ENCODE measurements at places on chromosomes 3 and 15. TPM values are rescaled to one million over a fixed set of nuclear protein-coding genes. Genes with fewer than 3 reads are reported as not detected.
A peak's percentile ranks its signal among the peaks of the same experiment; 100 is the strongest.

Gene POTEB2
- not detected for polyA plus RNA-seq

Gene MORC1
- polyA plus RNA-seq = not detected

- DNase-seq = no peak
Observed at GRCh38 chr15:25527118-25527517, 88.3 kb upstream of the UBE3A start.

GRCh38 chr3:196741249-196741889 lies 1.7 kb downstream of the PAK2 start:
- DNase-seq = no peak

DNA sequence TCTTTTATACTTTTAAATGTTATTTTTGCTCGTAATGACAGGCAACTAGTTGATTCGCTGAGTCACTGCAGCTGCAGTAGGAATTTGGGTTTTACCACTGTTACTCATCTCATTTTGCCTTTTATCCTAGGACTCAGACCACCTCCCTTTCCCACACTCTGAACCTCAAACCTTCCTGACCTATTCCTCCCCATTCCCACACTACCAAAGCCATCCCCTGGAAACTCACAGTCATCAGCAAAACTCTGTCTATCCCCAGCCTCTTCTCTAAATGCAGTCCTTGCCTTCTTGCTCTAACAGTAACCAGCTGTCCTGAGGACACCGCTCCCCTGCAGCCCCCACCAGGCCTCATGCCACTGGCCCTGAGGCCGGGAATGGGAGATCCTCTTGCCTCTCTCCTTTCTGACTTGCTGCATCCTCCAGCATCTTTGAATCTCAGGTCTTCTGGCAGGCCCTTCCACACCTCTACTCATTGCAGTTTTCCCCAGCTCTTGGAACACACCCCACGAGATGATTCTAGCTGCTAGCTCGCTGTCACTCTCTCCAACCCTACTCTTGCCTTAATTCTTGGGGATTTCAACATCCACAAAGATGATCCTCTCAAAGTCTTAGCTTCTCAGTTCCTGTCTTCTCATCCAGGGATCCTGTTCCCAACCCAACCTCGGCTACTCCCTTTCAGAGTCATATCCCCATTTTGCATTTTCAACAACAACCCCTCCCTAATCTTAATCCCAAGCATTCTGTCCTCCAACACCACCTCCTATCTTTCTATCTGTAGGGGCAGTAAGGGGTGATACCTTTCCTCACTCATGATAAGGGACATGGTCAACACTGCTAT lies 55.9 kb upstream of the C3orf80 start:
- no peak for DNase-seq

Gene AGTR1
- 84.0 TPM for polyA plus RNA-seq

Gene BAHD1
- 30.8 TPM for polyA plus RNA-seq

Gene CMTM8
- polyA plus RNA-seq = 3.3 TPM

DNA sequence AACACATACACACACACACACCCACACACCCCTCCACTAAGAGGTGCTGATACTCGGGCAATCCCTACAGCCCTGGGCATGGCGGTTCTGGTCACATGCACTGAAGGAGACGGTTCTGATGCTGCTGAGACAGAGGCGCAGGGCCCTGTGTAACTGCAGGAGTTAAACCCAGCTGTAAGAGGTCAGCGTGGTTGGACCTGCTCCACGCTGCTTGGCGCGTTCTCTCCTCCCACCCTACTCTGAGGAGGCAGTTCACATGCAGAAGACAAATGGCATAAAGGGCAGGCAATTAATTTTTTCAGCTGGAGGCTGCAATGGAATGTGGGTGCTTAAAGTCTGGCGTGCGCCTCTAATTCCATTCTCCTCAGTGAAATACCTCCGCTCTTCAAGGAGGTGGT lies 35.2 kb downstream of the GRK7 start:
- peak; percentile 50 for DNase-seq

Gene BLM
- polyA plus RNA-seq = 2.2 TPM

Gene HRG
- not detected for polyA plus RNA-seq

DNA sequence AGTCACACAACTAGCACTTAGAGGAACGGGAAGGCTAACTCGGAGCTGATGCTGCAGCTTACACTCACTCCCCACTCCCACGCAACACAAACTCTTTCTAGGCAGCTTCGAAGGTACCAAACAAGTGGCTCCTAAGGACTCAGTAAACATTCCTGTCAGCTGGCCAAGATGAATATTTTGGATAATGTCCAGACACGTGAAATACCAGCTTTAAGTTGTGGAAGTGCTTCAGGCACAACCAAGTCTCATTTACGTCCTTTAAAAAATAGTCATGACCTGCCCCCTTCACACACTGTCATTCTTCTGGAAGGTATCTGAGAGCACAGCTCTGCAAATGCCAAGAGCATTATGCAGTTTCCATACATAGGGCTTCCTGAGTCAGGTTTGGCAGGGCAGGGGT lies 1005.9 kb upstream of the CFAP20DC start:
- DNase-seq = no peak

- no peak for DNase-seq
Observed at GRCh38 chr3:78823434-78823833, 944.4 kb downstream of the ROBO1 start.

GRCh38 chr3:72625602-72626337 lies 222.5 kb downstream of the SHQ1 start:
- DNase-seq = peak; percentile 21

DNA sequence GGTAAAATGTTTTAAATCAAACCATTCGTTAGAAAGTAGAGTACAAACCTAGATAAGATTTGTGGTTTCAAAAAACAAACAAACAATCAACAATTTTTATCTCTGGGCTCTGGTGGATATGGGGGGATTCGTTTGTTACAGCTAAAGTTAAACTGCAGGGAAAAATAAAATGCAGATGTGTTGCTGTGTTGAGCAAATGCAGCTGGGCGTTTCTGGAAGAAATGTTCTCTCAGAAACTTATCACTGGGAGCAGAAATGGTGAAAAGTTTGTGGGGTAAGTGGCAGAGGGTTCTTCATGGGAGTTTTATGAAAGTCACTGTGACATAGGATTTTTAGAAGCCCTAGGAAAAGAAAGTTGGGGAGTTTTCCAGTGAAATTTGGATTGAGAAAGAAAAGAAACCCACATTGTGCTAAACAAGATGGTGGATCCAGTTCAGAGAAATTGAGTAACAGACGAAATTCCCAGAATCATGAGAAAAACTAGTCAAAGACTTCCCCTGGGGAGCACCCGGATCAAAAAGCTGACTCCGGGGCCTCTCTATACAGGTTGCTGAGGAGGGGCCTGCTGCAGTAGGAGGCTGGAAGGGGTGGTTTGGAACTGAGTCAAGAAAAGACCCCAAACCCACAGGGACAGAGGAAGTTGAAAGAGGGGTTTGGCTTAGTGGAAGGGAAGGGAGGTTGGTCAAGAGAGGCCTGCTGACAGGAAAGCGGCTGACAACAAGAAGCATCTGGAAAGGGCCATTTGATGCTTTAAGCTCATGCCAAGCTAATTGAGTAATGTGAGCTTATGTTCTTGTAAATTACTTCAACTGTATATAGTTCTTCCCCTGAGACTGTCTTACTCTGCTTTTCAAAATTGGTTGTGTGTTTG lies 108.7 kb downstream of the RARB start:
- DNase-seq = no peak

DNA sequence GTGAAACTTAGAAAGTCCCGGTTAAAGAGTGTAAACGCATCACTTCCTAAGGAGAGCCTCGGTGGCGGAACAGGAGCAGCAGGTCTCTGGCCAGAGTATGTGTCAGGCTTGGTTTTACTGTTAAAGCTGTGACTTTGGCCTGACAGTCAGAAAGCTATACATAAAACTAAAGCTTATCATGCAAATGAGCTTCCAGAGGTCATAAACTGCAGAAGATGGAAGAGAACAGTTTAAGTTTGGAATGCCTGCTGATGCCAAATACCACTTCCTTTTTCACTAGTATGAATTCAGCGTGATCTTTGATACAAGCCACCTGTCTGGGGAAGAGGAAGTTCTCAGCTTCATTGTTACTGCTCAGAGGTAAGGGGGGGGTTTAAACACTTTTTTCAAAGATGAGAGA lies 125.1 kb upstream of the CTDSPL start:
- DNase-seq = no peak

DNA sequence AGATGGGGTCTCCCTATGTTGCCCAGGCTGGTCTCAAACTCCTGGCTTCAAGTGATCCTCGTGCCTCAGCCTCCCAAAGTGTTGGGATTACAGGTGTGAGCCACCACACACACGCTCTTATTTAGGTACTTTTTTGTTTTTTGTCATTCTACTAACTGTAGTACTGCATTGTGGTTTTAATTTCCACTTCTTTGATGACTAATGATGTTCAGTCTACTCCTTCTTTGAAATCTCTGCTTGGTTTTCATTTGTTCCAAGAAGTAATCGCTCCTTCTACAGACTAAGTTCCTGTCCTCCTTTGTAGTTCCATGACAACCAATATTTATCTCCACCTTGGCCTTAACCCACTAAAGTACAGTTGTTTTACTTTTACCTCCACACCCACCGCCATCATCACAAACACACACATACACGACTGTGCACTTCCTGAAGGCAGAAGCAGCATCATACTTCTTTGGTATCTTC lies 529 bp upstream of the DLEC1 start:
- DNase-seq = no peak

- no peak for DNase-seq
Observed at GRCh38 chr3:36257158-36257852, 123.0 kb upstream of the STAC start.

DNA sequence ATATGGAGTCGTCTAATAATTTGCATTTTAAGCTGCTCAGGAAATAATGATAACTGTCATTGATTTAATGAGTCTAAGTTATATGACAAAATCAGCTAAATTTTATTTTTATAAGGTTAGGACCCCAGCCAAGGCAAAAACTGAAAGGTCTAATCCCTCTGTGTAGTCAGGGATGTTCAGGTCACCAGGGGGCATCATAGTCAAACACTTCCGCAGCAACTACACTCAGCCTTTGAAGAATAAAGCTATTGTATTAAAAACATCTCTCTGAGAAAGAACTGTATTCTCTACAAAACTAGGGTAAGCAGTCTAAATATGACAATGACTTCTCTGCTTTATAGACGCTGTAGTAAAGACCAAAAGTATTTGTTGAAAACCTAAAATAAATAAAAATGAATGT lies 15.0 kb downstream of the INTS14 start:
- no peak for DNase-seq

DNA sequence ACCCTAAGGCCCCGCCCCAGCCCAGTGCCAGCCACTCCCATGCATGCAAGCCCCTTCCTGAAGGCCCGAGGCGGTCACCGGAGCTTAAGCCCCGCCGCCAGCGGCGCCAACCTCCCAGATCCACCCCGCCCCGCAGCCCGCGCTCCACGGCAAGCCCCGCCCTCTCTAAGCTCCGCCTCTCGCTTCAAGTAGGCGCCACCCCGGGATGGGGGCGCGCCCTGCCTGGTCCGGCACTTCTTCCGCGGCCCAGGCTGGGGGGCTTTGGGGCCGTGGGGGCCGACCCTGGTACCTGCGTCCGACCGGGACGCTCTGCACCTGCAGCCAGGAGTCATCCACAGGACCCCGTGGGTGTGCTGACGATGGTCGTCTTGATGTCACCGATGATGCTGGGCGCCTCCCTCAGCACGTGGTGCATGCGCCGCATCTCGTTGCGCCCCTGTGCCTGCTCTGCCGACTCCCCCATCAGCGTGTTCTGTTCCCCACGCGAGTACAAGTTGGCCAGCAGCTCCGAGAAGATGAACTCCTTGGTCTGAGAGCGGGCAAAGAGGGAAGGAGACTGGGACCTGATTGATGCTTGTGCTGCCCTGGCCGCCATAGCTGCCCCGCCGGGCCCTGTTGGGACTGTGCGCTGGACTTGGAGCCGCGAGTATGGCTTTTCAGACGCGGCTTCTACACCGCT lies 26.1 kb upstream of the CSPG4 start:
- DNase-seq = peak; percentile 94

GRCh38 chr3:194134231-194134756 lies 1.7 kb upstream of the HES1 start:
- DNase-seq = peak; percentile 74

Gene LIPC
- polyA plus RNA-seq = 0.48 TPM

DNA sequence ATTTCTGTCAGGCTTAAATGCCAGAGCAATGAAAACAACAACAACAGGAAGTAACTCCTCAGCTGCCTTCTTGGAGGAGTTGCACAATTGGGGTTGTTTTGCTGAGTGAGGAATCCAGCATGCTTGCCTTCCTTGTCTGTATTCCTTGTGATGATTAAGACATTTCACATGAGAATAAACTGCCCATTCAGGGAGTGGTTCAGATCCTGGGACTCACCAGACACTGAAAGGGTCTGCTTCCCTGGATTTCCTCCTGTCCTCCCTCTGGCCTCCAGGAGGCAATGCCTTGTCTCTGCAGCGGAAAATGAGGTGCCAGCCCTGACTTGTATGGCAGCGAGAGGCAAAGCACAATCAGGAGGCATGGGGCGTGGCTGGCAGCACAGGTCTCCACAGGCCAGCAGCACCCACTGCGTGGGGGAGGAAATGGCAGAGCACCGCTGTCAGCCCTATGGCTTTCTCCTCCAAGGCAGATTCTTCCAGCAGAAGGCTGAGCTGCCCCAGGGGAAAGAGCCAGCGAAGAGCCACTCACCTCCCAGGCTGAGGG lies 41.5 kb downstream of the RBP2 start:
- peak; percentile 32 for DNase-seq

GRCh38 chr3:57163751-57164150 lies 1.4 kb downstream of the IL17RD start:
- no peak for DNase-seq

Gene ZBTB20
- 3.6 TPM for polyA plus RNA-seq

- no peak for DNase-seq
Observed at GRCh38 chr3:170553788-170554757, 31.8 kb downstream of the SLC7A14 start.

DNA sequence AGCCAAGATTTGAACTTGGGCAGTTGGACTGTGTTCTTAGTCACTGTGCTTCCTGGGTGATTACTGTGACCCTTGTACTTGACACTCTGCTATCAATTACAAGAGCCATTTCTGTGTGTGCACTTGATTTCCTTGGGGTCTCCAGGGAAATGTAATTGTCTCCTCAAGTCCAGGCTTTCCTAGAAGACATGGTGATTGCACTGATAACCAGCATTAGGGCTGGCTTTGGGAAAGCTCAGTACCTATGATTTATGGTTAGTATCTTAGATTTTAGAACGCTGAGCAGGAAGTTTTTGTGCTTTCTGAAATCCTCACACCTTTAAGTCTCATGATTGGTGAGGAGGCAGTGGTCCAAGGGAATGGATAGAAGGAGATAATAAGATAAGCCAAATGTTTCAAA lies 1.6 kb upstream of the CLDN11 start:
- DNase-seq = no peak

Gene SLC15A2
- 0.51 TPM for polyA plus RNA-seq

DNA sequence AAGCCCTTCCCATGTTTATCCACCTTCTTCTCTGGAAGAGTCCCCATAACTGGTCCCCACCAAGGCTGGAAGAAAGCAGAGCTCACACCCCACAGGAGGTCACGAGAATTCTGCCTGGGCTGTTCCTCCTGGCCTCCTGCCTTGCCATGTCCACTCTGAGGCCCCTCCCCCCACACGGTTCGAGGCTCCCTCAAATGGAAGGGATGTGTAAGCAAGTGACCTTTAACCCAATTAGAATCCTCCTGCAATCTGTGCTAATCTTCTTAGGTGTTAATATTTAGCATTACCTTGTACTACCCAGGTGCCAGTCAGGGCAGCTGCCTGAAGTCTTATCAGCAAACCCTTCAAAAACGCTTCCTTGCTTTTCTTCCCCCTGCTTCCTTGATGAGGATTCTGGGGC lies 32.4 kb upstream of the DYNC1LI1 start:
- DNase-seq = no peak

Gene KCNMB3
- polyA plus RNA-seq = 4.4 TPM

GRCh38 chr3:55329849-55330248 lies 157.3 kb downstream of the WNT5A start:
- DNase-seq = no peak
